ENCODE measurements at places on chromosomes 7 and 10.

- no peak for DNase-seq
Observed at GRCh38 chr10:86439544-86439943, 72.9 kb upstream of the GRID1 start.

DNA sequence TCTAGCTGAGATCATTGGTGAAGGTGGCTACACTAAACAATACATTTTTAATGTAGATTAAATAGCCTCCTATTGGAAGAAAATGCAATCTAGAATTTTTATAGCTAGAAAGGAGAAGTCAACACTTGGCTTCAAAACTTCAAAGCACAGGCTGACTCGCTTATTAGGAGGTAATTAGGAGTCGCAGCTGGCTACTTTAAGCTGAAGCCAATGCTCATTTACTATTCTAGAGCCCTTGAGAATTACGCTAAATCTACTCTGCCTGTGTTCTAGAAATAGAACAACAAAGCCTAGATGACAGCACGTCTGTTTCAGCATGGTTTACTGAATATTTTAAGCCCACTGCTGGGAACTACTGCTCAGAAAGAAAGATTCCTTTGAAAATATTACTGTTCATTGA is 101.6 kb upstream of the EEPD1 start:
- no peak for DNase-seq

DNA sequence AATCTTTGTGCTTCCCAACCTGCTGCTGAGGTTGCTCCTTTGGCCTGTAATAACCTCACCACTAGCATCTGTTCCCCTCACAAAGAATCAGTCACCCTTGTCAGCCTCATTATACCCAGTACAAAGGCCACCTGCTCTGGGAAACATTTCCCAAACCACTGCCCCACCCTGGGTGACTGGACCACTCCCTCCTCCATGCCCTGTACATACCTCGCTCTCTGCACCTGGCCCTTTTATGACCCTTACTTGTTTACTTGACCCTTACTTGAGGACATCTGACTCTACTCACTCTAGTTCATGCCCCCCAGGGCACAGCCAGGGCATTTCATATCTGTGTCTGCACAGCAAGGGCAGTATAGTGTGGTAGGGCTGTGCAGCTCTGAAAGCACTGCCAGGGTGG is 21.4 kb upstream of the AOC1 start:
- DNase-seq = no peak

- DNase-seq = no peak
Observed at GRCh38 chr10:66187053-66187733, 738.6 kb upstream of the LRRTM3 start.

GRCh38 chr7:31764462-31764861 is 77.4 kb downstream of the PPP1R17 start:
- DNase-seq = no peak

GRCh38 chr10:91799612-91799975 is 1.4 kb downstream of the TNKS2 start:
- DNase-seq = no peak

GRCh38 chr10:59675812-59676211 is 33.8 kb downstream of the SLC16A9 start:
- DNase-seq = no peak

DNA sequence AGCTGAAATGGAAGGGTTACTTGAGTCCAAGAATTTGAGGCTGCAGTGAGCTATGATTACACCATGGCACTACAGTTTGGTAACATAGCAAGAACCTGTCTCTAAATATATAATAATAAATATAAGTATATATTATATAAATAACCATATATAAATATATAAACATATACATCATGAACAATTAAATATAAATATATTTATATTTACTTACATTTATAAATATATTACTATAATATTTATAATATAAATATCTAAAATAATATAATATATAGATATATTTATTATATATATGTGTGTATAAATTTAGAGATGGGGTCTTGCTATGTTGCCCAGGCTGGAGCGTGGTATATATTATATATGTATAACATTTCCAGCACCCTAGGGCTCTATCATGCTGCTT is 42.4 kb upstream of the LYZL1 start:
- DNase-seq = no peak

- DNase-seq = no peak
Observed at GRCh38 chr7:146635205-146636032, 518.8 kb downstream of the CNTNAP2 start.

DNA sequence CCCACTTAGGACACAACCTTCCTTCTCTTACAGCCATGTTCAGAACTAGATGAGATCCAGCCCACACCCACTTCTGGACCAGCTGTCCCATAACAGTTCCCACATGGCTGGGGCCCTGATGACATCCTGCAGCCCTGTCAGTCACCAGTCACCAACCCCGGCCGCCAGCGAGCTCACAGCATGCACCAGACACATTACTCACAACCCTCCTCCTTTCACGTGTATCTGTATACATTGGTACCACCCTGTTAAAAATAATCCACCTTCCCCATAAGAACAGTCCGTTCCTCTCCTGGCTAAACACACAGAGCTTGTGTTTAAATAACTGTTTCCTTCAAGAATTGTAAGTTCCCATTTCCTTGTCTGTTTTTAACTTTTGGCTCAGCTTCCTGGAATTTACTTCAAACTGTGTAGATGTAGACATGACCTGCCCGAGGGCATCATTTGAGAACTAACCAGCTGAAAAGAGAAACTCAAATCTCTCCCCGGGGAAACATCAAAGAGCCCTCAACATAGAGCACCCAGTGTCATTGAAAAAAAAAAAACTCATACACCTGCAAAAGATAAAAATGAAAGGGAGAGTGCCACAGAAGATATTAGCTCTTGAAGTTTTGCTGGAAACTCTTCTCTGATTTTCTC is 26.0 kb upstream of the PRLHR start:
- DNase-seq = no peak

DNA sequence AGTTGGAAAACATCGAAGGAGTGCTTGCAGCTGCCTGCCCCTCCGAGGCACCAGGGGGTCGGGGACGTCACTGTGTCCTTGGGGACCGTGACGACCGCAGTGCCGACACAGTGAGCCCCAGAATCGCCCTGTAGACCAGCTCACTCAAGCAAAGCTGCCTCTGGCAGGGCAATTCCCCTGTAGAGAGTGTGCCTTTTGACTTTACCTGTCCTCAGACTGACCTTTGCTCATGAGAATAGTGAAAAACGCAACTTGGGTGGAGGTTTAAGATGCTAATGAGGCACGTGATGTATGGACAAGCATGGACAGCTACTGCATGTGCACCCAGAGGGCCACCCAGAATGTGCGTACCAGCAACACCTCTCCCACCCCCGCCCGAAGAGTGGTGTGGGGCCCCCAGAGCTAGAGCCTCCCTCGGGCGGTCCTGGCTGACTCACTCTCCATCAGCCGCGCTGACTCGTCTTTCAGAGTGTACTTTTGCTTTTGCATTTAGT is 271.9 kb downstream of the ADARB2 start:
- no peak for DNase-seq

- no peak for DNase-seq
Observed at GRCh38 chr7:141593134-141593533, 41.9 kb downstream of the AGK start.

DNA sequence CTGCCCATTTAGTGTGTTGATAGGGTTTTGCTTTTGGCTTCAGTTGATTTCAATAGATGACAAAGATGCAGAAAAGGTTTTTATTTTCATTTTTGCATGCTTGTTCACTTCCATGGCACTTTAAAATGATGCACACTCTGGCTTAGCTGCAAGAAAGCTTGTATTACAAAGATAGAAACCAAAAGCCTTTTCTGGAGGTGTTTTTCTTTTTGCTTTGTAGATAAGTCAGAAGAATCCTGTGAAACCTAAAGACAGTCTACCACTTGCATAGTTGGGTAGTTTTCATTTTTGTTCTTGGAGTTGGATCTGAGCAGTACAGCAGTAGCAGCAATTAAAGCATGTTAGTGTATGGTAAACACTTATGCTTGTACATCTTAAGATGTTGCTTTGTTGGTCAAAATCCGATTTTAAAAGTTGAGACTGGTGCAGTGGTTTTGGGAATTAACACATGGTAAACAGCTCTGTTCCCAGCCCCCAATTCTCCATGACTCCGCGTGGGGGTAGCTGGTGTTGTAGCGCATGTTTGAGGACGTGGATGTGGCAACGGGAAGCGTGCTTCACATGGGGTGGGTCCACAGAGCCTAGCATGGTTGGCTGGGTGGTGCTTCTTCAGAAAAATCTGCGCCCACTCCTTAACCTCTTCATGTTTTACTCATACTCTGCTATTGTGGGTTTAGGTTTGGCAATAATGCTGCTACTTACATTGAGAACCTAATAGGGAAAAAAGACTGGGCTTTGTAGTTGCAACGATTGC is 19.8 kb downstream of the CCNY start:
- no peak for DNase-seq

GRCh38 chr7:39757604-39758003 is 134.2 kb downstream of the RALA start:
- no peak for DNase-seq

GRCh38 chr10:114541081-114541796 is 116.8 kb downstream of the ABLIM1 start:
- DNase-seq = no peak

DNA sequence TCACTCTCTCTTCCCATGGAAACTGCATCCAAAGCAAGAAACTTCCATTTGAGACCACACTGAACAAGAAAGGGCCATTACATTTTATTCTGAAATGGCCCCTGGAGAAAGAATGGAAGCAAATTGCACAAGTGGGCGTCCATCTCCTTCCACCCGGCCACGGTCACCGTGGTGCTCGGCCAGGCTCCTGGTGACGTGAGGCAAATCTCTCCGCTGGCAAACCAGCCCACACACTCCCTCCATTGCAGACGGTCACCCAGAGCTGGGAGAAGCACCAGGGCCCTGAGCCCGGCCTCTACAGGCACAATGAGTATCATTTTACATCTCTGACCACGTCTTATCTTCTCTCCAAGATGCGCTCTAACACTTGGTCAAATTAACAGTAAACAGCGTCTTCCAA is 126.1 kb upstream of the FAM20C start:
- DNase-seq = no peak

DNA sequence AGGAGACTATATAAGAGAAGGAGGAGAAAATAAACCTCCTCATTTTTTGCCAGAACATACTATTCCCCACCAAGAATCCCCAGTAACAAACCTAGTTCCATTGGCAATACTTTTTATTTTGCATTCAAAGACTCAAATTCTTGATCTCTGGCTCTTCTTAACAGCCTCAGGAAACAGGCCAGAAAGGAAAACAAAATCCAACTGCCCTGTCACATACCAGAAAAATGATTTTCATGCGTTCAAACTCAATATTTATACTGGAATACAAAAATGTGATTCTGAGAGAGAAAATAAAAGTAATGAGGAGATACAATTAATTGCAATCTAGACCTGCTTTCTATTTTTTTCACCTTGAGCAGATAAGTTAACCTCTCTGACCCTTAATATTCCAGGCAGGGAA is 435.9 kb upstream of the AUTS2 start:
- no peak for DNase-seq

DNA sequence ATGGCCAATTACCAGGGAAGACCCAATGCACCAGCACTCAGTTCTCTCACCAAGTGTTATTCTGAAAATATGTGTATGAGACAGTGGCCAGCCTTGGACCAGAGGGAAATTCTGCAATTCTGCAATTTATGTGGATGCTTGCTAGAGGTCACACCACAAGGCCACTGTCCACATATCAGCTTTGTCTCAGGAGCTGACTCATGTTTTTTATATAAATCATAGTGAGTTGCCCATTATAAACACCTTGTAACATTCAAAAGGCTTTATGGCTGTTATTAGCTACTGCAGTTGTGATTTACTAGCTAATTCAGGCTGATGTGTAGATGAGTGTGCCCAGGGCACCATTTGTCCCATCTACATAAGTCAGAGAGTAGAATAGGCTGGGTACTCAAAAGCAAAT is 649.0 kb downstream of the LRMDA start:
- DNase-seq = no peak

DNA sequence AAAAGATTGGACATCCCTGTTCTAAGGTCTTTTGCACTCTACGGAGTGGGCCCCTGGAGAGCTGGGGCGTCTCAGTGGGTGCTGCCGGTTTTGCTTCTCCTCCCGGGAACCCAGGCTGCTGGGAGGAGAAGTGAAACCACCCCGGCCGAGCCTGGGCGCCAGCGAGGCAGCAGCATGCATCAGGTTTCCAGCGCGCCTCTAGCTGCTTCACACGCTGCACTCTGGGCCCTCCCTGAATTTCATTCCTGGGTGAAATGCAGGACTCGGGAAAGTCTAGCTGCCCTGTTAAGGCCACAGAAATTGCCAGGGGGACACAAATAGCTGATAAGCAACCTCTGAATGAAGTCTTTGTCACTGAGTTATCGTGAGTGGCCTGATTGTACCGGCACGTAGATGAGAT is 127.4 kb downstream of the TRRAP start:
- no peak for DNase-seq

- DNase-seq = no peak
Observed at GRCh38 chr10:73554721-73555120, 36.4 kb downstream of the USP54 start.

DNA sequence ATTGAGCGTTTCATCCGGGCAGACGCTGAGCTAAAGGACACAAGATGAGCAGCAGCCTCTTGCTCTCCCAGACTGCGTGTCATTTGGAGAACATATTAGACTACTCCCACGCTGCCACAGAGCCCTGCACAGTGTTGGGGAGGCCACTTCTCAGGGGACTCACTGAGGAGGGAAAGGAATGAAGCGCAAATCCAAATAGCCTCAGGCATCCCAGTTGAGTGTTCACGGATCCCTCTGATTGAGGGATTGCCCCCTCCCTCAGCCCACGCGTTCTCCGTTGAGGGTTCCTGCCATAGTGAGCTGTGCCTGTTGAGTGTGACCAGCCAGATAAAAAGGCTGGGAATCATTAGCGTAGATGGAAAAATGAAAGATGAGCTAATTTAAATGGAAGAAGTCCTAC is 563.4 kb downstream of the ACTR3B start:
- DNase-seq = no peak

DNA sequence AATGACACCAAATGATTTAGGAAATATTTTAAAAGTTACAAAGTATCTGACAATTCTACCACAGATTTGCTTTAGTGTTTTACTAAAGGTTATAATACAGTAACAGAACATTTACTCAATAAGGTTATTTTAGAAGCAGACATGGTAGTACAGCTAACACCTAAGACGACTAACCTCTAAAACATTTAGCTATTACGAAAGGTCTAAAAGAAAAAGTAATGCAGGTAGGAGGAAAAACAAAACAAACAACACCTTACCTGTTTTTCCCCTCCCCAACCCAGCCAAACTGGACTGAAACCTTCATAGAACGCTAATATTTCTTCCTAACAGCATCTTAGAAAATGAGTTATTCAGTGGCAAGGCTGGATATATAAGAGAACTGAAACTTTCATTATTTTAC is 111.3 kb downstream of the SNX13 start:
- no peak for DNase-seq

GRCh38 chr7:74454021-74454924 is 567 bp downstream of the GTF2IRD1 start:
- DNase-seq = no peak

- DNase-seq = no peak
Observed at GRCh38 chr10:75352650-75353049, 48.9 kb downstream of the ZNF503 start.

DNA sequence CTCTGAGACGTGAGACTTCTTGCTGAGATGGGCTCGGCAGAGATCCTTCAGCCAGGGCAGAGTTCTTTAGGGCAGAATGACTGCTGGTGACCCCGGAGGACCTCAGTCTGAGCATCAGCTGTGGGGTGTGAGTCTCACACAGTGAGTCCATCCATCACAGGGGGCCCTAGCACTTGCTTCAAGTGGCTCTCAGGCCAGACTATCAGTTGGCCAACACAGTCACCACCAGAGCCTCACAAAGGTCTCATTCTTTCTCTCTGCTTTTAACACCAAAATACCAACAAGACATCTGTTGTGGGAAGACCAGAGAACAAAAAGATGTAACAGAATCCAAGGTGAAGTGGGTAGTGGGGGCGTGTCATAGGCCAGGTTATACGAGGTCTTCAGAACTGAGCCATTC is 345.6 kb upstream of the NRP1 start:
- no peak for DNase-seq

All from SW 1271 (cell line).